ENCODE measurements at places on chromosomes 3 and 15.

DNA sequence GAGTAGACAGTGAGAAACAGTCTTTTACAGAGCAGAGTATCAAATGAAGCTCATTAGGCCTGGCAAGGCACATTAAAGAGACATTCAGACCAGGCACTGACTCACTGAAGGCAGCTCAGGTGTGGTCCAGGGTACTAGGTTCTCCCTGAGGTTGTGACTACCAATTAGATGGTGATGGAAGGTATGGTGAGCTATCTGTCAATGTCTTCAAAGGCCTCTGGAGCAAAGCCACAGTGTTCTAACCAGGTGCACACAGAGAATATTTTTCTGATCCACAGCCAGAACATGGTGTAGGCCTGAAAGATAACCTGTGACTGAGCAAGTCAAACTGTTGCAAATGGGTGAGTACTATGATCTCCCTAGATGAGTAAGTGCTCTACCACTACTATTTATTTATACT lies 51.5 kb downstream of the EOMES start:
- H3K27ac ChIP-seq, result no peak overlapping the region
- no peak for DNase-seq
- H3K27me3 ChIP-seq, result no peaks in the 10 kb centered on the region
- H3K4me3 ChIP-seq, result no peak overlapping the region

DNA sequence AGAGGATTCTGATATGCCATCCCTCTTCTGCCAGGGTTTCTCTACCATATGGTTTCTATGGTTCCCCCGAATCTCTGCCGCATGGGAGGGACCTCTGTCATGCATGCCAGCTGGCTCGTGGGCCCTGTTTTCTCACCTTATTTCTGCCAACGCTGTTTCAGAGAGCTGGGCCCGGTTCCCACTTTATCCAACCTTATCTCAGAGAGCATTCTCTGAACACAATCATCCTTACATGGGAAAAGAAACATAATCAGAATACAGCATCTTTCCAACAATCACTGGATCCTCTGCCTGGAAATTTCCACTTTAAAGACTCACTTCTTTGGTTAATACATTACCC lies 234.5 kb upstream of the ZBTB20 start:
- no peaks in the 10 kb centered on the region for H3K36me3 ChIP-seq
- H3K4me1 ChIP-seq, result peaks cover 3% of the 10 kb centered on the region
- H3K4me3 ChIP-seq, result no peak overlapping the region
- DNase-seq, result no peak
- H3K27me3 ChIP-seq, result no peaks in the 10 kb centered on the region
- H3K27ac ChIP-seq, result no peak overlapping the region

DNA sequence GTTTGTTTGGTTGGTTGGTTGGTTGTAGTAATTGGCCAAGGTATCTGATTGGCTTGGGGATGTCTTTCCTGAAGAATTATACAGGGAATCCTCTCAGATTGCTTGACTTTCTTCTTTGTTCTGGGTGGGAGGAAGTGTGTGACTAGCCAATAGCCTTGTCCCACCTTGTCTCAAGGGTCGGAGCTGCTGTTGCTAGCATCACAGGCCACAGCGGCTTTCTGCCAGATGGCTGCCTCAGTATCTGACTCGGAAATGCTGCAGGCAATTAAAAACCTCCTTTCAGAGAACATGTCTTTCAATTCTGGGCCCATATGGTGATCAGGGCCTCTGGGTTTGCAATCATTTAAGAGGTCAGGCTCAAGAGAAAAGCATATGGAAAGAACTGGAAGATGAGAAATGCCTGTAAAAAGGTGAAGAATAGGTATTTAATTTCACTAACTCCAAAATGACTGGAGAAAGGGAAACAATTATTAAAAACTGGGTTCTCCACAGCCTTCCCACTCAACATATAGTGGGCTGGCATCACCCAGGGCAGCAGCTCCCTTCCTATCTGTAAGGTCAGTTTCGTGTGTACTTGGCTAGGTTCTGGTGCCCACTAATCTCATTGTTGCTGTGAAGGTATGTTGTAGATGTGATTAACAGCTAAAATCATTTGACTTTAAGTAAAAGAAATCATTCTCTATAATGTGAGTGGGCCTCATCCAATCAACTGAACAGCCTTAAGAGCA lies 32.4 kb downstream of the TGFBR2 start:
- no peak overlapping the region for H3K4me3 ChIP-seq
- H3K4me1 ChIP-seq, result no peaks in the 10 kb centered on the region
- H3K27ac ChIP-seq, result peak overlapping the region; percentile 1
- no peaks in the 10 kb centered on the region for H3K36me3 ChIP-seq
- no peaks in the 10 kb centered on the region for H3K27me3 ChIP-seq

DNA sequence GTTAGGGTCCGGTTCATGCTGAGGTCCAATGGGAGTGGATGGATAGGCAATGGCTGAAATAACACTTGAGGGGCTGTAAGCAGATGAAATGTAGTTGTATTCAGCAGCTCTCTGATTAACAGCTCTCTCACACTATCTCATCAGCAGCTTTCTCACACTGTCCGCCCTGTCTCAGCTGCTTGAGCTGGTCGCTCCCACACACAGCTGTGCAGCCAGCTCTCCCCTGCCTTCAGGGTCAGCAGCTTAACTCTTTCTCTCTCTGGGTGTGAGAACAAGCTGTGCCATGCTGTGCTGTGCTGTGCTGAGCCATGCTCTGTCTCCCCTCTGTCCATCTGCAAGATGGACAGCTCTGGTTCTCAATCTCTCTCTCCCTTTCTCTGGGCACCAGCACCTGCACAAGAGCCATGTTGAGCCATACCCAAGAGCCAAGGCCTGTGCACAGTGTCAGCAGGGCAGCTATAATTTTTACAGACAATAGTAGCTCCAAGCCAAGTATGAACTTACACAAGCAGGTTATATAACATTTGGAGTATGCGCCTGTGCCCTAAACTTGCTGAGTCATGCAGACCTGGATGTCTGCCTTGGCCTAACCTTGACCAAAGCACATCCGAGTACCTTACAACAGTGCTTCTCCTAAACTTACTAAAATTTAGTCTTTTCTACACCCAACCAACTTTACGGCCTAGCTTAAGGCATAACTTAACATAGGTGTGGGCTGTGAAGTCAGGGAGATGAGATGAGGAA lies 291.3 kb upstream of the TRIM42 start:
- no peaks in the 10 kb centered on the region for H3K27me3 ChIP-seq
- H3K27ac ChIP-seq, result no peak overlapping the region
- no peaks in the 10 kb centered on the region for H3K36me3 ChIP-seq
- no peak overlapping the region for H3K4me3 ChIP-seq
- DNase-seq, result peak; percentile 38

DNA sequence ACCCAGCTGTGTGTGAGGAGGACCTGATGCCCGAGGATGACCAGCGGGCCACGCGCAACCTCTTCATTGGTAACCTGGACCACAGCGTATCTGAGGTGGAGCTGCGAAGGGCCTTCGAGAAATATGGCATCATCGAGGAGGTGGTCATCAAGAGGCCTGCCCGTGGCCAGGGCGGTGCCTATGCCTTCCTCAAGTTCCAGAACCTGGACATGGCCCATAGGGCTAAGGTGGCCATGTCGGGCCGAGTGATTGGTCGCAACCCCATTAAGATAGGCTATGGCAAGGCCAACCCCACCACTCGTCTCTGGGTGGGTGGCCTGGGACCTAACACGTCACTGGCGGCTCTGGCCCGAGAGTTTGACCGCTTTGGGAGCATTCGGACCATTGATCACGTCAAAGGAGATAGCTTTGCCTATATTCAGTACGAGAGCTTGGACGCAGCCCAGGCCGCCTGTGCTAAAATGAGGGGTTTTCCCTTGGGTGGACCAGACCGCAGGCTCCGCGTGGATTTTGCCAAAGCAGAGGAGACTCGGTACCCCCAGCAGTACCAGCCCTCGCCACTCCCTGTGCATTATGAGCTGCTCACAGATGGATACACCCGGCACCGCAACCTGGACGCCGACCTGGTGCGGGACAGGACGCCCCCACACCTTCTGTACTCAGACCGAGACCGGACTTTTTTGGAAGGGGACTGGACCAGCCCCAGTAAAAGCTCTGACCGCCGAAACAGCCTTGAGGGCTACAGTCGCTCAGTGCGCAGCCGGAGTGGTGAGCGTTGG lies 1.5 kb downstream of the RBM15B start:
- H3K4me1 ChIP-seq, result peaks cover 16% of the 10 kb centered on the region
- peak overlapping the region; percentile 77 for H3K4me3 ChIP-seq
- DNase-seq, result no peak
- peaks cover 78% of the 10 kb centered on the region for H3K36me3 ChIP-seq
- H3K27me3 ChIP-seq, result no peaks in the 10 kb centered on the region

DNA sequence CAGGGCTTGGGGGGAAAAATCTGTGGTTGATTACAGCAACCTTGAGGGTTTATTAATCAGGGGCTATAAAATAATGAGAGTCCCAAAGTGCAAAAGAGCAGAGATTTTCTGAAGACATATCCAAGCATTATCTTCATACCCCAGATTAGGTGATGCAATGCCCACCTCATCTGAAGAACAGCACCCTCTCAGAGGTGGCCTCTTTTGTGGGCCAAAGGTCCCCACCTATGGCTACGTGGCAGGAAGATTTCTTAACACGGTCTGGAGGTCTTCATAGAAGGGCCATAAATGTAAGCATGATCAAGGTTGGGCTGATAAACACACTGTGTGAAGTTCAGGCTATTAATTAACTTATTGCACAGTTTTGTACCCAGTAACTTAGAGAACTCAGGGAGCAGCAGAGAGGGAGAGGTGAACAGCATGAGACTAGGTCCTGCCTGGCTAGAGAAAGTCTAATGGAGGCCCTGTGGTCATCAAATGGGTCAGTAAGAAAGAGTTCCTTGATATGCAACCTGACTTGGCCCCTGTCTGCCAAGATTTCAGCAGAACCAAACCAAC lies 29.6 kb upstream of the RBP2 start:
- no peak overlapping the region for H3K27ac ChIP-seq
- H3K4me1 ChIP-seq, result no peaks in the 10 kb centered on the region
- no peaks in the 10 kb centered on the region for H3K36me3 ChIP-seq
- DNase-seq, result no peak
- H3K27me3 ChIP-seq, result no peaks in the 10 kb centered on the region

DNA sequence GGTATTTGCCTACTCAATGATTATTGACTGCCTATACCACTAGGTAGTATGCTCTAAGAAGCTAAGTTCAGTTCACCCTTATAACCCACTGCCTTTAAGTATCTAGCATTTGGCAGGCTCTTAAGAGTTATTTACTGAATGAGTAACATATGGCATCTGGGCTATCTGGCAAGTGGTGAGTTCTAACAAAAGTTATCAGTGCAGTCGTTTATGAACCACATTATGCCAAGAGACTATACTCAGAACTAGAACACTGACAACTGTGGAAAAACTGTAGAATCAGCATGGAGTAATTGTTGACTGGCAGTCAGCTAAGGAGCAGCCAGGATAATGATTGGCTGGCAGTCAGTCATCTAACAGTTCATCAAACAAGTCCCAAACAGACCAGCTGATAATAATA lies 25.8 kb downstream of the RAF1 start:
- H3K27ac ChIP-seq, result no peak overlapping the region
- no peak overlapping the region for H3K4me3 ChIP-seq
- H3K4me1 ChIP-seq, result no peaks in the 10 kb centered on the region
- no peaks in the 10 kb centered on the region for H3K27me3 ChIP-seq
- H3K36me3 ChIP-seq, result peaks cover 17% of the 10 kb centered on the region

GRCh38 chr3:4805662-4806061 lies 173.6 kb upstream of the BHLHE40 start:
- H3K27ac ChIP-seq, result no peak overlapping the region
- H3K36me3 ChIP-seq, result no peaks in the 10 kb centered on the region
- H3K27me3 ChIP-seq, result no peaks in the 10 kb centered on the region
- H3K4me1 ChIP-seq, result no peaks in the 10 kb centered on the region
- no peak overlapping the region for H3K4me3 ChIP-seq

GRCh38 chr3:111714305-111714704 lies 119.2 kb upstream of the ZBED2 start:
- peak; percentile 72 for DNase-seq
- no peak overlapping the region for H3K4me3 ChIP-seq
- no peaks in the 10 kb centered on the region for H3K27me3 ChIP-seq
- H3K27ac ChIP-seq, result no peak overlapping the region
- H3K4me1 ChIP-seq, result peaks cover 11% of the 10 kb centered on the region
- H3K36me3 ChIP-seq, result no peaks in the 10 kb centered on the region

GRCh38 chr15:92979011-92979701 lies 79.0 kb downstream of the CHD2 start:
- no peak overlapping the region for H3K27ac ChIP-seq
- peaks cover 7% of the 10 kb centered on the region for H3K4me1 ChIP-seq
- DNase-seq, result no peak
- H3K4me3 ChIP-seq, result no peak overlapping the region
- no peaks in the 10 kb centered on the region for H3K27me3 ChIP-seq

GRCh38 chr3:126720596-126720995 lies 16.6 kb downstream of the CHCHD6 start:
- H3K27me3 ChIP-seq, result no peaks in the 10 kb centered on the region
- DNase-seq, result no peak
- no peak overlapping the region for H3K27ac ChIP-seq
- H3K4me1 ChIP-seq, result no peaks in the 10 kb centered on the region
- H3K4me3 ChIP-seq, result no peak overlapping the region

DNA sequence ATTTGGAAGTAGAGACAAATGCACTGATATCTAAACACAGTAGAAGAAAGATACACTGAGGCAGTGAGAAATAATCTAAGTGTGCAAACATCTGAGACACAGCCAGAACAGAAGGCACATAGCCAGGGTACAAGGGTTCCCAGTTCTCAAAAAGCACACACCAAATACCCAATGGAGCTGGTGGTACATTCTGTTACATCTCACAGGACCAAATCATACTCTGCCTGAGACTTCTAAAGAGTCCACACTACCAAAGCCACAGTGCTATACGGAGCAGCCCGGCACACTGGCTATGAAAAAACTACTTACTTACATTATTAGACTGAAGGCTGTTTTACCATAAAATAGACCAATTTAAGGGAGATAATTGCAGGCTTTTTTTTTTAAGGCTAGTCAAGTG lies 19.3 kb downstream of the CLPX start:
- H3K27ac ChIP-seq, result no peak overlapping the region
- peaks cover 68% of the 10 kb centered on the region for H3K36me3 ChIP-seq
- DNase-seq, result no peak
- no peaks in the 10 kb centered on the region for H3K27me3 ChIP-seq
- H3K4me1 ChIP-seq, result no peaks in the 10 kb centered on the region

DNA sequence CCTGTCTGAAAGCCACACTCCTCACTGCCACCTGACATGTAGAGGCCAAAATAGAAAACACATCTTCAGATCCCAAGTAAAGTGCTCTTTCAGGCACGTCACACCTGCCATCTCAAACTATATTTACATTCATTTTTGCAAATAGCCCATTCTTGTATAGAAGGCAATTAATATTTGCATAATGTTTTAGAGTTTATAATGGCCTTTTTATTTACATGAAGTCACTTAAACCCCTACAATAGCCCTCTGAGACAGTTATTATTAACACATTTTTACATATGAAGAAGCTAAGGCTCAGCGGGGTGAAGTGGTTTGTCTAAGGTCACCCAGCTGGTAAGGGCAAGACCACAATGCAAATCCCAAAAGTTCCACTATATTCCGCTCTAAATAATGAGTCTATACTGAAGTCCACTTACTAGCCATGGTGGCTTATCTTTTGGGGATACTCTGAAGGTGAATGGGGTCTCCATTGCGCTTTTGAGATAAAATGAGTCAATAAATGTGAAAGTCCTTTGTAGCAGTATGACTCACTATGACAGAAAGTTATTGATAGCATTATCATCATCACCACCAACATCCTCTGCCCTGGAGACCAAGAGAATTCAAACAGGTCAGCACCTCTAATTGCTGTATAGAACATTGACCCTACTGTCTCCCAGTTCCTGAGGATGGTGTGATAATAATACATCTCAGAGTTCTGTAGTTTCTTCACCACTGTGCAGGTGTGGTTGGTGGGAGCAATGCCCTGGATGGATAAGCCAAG lies 155.9 kb upstream of the BCL6 start:
- H3K36me3 ChIP-seq, result no peaks in the 10 kb centered on the region
- H3K4me3 ChIP-seq, result no peak overlapping the region
- peaks cover 5% of the 10 kb centered on the region for H3K27me3 ChIP-seq
- no peaks in the 10 kb centered on the region for H3K4me1 ChIP-seq
- no peak for DNase-seq

Data from endodermal cell (in vitro differentiated cells).